Left lung (tissue), 14 donors: ENCODE measurements at places on chromosomes 6 and 20. TPM values are rescaled to one million over a fixed set of nuclear protein-coding genes. Genes with fewer than 3 reads are reported as not detected.

EDN1 gene
- 44.0 TPM for polyA plus RNA-seq

DNA sequence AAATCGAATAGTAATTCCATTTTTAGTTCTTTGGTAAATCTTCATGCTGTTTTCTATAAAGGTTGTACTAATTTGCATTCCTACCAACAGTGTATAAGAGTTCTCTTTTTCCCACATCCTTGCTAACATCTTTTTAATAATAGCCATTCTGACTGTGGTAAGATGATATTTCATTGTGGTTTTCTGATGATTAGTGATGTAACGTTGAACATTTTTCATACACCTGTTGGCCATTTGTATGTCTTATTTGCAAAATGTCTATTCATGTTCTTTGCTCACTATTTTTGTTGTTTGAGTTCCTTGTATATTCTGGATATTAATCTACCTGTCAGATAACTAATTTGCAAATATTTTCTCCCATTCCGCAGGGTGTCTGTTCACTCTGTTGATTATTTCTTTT, 64.5 kb downstream of the LIN28B start:
- DNase-seq, result no peak

DNA sequence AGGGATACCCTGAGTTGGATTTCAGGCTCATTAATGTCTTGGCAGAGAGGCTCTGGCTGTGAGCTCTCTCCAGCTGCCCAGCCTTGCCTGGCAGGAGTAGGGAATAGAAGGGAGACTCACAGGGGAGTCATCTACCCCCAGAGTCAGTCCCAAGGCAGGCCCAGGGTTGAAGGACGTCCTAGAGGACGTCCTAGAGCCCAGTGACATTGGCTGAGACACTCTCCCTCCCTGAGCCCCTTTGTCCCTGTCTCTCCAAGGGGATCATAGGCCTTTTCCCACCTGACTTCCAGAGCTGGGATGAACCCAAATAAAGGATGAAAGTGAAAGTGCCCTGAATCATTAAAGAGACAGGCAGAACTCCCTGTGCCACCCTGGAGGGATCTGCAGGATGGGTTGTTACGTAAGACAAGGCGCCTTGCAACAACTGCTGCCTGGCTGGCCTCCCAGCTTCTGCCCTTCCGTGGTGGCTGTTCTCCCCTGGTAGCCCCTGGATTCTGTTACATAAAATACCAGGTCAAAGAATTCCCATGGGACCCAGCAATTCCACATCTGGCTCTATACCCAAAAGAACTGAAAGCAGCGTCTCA, 53.6 kb upstream of the SIRPA start:
- DNase-seq, result no peak

RAB23 gene
- 24.5 TPM for polyA plus RNA-seq

GRCh38 chr20:57236813-57237584, 29.4 kb downstream of the BMP7 start:
- no peak for DNase-seq
